ENCODE measurements at places on chromosomes 3 and 15.

GRCh38 chr3:104909198-104909597 is 457.5 kb upstream of the ALCAM start:
- DNase-seq: no peak

GRCh38 chr3:66472313-66473134 is 28.3 kb downstream of the LRIG1 start:
- DNase-seq: peak; percentile 13

DNA sequence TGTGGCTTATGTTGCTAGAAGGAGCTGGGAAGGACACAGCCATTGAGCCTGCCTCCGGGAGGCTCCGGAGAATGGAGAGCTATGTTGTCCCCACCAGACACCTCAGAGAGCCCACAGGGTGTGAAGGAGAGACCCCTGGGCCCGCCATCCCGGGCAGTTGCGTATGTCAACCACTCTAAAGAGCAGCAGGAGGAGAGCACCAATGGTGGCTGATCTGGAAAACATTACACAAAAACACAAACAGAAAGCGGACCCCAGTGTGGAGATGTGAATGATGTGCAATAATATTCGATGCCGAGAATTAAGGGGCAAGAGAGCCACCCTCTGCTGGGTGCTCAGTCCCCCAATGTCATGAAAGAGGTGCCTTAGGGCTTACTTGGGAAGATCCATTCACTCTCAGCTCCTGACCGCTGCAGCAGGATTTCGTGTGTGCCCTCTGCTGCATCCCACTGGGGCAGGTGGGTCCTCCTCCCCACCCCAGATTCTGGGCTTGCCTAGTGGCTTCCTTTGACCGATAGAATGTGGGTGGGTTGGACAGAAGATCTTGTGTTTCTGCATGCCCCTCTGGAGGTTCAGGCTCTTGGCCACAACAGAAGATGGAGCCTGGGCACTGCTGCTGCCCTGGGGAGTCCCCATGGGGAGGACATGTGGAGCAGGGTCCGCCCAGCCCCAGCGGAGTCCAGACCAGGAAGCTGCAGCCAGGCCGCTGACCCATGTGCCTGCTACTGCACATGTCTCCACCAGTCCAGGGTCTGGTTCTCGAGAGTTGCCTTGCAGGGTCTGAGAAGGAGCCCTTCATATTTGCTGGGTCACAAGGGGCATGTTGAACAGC is 245.3 kb downstream of the OCA2 start:
- DNase-seq: no peak

- DNase-seq: no peak
These were observed 285.8 kb upstream of the SEMA6D start for GRCh38 chr15:47431501-47431900.

- DNase-seq: no peak
These were observed 1.7 kb upstream of the SNRPA1 start for GRCh38 chr15:101296418-101297405.

DNA sequence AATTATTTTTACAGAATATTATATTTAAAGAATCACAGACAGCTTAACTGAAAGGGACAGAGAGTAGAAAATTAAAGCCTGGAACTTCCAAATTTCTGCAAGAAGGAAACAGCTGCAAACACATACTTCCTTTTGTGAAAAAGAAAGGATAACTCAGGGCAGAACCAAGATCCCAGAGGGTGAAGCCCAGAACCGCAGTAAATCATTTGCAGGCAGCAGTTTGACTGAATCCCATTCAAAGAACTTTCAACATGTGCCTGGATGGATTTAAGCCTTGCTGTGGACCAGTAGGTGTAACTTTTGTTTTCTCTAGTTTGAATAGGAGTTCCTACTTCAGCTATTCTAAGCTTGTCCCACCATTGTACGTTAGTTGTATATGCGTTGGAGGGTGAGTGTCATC is 733.2 kb downstream of the ROBO2 start:
- no peak for DNase-seq

GRCh38 chr3:4409971-4410573 is 57.0 kb downstream of the SUMF1 start:
- no peak for DNase-seq

DNA sequence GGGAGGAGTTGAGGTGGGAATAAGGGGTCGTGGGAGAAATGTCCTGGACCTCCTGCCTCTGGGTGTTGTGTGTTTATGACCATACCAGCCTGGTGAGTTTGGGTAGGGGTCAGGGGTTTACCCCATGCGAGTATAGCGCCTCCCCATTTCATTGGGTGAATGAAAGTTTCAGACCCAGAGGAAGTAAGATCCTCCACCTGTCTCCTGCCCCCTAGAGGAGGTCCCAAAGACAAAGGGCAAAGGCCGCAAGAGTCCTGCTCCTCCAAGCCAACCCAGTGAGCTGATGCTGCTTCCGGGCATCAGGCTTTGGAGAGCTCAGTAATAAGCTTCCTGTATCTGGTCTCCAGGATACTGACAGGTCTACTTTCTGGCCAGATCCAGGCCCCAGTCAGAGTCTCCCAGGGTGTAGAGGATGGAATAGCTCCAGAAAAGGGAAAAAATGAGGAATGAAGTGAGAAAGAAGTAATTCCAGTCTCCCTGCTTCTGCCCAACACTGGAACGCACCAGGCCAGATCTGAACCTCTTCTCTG is 6.4 kb upstream of the TBC1D21 start:
- DNase-seq: no peak

GRCh38 chr3:25419251-25419650 is 8.8 kb upstream of the RARB start:
- DNase-seq: no peak

DNA sequence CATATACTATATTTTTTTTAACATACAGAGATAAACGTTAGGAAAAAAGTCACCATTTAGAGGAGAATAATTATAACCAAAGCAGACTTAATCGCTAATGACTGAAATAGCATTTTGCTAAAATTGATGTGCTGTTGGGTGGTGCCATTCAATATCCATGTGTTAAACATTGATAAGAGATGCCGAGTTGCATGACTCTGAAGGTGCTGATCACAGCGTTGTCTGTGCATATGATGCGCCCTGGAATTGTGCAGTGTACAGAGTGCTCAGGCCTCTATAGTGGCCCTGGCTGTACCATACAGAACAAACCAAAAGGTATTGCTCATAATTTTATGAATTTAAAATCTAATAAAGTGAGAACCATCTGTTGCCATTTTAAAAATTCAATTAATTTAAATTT is 168.3 kb downstream of the MEIS2 start:
- no peak for DNase-seq

GRCh38 chr3:186210852-186211500 is 102.1 kb upstream of the ETV5 start:
- no peak for DNase-seq

DNA sequence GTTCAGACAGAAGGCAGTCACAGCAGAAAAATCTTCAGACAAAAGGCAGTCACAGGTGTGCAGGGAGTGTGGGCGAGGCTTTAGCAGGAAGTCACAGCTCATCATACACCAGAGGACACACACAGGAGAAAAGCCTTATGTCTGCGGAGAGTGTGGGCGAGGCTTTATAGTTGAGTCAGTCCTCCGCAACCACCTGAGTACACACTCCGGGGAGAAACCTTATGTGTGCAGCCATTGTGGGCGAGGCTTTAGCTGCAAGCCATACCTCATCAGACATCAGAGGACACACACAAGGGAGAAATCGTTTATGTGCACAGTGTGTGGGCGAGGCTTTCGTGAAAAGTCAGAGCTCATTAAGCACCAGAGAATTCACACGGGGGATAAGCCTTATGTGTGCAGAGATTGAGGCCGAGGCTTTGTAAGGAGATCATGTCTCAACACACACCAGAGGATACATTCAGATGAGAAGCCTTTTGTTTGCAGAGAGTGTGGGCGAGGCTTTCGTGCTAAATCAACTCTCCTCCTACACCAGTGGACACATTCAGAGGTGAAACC is 27.6 kb downstream of the ZNF589 start:
- peak; percentile 75 for DNase-seq

DNA sequence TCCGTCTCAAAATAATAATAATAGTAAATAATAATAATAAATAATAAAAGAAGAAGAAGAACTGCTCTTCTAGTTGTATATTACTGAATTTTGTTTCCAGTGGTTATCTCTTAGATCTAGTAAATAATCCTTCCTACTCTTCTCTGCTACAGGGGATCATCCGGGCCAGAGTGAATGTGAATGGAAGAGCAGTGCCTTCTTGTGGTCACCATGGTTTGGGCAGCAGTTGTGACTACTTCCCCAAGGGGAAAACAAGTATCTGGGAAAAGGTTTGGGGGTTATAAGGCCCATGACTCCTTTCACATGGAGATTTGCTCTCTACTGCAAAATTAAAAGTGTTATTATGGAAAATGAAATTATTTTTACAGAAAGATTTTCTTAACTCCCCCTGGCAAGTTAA is 5.5 kb upstream of the OR5K1 start:
- DNase-seq: no peak

- peak; percentile 25 for DNase-seq
These were observed 117.4 kb upstream of the ZBED2 start for GRCh38 chr3:111712294-111713167.

DNA sequence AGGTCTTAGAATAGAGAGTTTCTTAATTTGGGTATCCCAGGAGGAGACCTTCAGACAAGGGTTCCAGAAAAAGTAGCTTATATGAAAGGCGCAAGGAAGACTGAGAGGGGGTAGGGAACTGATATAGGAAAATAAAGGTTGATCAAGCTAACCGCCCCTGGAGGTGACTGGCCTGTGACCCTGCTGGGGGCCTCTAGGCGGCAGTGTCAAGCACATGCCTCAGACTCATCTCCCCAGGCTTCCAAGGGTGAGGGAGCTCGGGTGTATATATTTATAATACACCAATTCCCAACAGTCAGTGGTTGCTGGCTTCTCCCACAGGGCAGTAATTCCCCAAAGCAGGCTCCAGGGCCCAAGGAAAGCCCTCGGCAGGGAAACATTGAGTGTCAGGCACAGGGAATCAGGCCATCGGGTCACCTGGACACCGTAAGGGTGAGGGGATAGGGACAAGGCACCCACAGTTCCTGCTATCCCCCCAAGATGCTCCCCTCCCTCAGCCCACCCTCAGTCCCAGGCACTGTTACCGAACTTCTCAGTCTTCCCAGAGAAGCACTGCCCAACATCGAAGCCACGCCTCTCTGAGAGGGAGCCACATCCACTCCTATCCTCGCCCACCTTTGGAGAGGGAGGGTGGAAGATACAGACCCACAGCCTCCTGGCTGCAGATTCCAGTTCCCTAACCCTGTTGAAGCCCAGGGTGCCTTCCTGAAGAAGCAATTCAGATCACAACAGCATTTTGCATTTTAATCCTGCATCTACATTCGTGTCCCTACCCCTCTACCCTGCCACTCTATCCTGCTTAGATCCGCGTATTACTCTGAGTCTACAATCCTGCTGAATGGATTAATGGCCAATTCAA is 19.5 kb upstream of the CAV3 start:
- DNase-seq: no peak

DNA sequence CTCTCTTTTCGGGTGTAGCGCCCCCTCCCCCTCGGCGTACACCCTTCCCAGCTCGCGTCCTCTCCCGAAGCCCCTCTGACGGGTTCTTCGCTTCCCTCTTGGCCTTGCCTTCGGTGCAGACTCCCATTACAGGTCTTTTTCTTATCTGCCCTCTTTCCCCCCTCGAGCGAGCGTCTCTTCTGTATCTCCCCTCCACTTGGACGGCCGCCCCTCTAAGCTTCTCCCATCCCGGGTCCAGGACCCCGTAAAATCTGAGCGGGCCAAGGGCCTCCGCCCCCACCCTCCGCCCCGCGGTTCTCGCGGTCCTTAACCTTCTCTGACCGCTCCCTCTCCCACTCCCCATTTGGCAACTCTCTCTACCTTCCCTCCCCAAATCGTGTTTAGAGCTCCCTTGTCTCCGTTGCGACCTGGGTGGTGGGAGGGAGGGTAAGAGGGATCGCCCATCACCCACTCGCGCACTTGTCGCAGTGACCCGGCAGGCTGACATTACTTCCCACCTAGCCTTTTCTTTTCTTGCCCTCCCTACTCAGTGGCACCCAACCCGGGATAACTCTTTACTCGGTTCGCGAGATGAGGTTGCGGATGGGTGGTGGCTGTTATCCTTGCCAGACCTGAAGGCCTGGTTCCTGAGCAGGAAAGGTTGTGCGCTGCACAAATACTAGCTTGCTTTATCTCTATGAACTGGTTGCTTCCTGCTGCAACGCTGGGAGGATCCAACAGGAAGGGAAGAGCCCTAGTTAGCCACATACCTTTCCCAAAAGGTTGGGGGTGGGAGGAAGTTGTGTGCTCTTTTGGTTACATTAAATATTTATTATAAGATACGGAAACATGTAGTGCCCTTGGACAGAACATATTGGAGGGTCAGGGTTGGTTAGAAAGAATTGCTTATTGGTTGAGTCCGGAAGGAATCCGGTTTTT is 922 bp downstream of the RAB11A start:
- no peak for DNase-seq

DNA sequence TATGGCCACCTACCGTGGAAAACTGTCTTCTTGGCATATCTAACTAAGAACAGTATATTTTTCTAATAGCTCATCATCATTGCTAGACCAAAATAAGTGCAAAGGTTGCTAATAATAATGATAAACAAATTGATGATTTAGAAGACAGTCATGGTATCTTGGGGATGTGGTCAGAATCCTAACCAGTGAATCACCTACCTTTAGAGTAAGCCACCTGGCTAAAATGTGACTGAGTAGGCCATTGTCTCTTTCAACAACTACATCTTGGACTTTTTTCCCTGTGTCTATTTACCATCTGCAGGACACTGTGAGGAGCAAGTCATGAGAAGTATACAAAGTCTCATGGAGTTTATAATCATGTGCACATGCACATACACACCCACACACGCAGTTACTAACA is 273.5 kb upstream of the SEMA6D start:
- DNase-seq: no peak

- DNase-seq: no peak
These were observed 125.6 kb downstream of the P3H2 start for GRCh38 chr3:189995129-189995528.

GRCh38 chr3:13963137-13963886 is 83.4 kb upstream of the WNT7A start:
- no peak for DNase-seq

- no peak for DNase-seq
These were observed 34.4 kb downstream of the SYNM start for GRCh38 chr15:99139276-99139675.

GRCh38 chr3:183984127-183984740 is 33.5 kb downstream of the ABCC5 start:
- DNase-seq: no peak

GRCh38 chr15:78177447-78177873 is 28.3 kb downstream of the IDH3A start:
- no peak for DNase-seq

DNA sequence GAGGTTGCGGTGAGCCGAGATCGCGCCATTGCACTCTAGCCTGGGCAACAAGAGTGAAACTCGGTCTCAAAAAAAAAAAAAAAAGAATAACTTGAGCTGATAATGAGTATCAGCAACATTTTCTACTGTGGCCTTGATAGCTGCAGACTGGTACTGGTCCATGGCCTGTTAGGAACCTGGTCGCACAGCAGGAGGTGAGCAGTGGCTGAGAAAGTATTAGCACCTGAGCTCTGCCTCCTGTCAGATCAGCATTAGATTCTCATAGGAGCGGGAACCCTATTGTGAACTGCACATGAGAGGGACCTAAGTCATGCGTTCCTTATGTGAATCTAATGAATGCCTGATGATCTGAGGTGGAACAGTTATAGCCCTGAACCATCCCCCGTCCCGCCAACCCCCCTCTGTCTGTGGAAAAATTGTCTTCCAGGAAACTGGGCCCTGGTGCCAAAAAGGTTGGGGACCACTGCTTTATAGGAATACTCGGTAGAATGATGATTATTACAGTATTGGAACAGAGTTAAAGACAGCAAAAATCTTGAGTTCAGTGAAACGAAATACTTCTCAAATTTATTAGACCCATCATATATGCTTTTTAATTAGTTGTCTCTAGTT is 126.0 kb downstream of the ZNF609 start:
- DNase-seq: no peak

GRCh38 chr3:62246094-62246493 is 127.3 kb downstream of the FEZF2 start:
- no peak for DNase-seq

Data from CD4-positive, alpha-beta T cell treated with Interleukin-1 beta for 1 hour (primary cell).